Stimulated activated CD4-positive, alpha-beta T cell treated with anti-CD3 and anti-CD28 coated beads, Interleukin-1b, Interleukin-23, amount 100 ng/mL, for 1 hour (primary cell): ENCODE measurements at places on chromosomes 12 and 14.

GRCh38 chr14:100442498-100443490, 119.7 kb downstream of the SLC25A47 start:
- no peak for DNase-seq

DNA sequence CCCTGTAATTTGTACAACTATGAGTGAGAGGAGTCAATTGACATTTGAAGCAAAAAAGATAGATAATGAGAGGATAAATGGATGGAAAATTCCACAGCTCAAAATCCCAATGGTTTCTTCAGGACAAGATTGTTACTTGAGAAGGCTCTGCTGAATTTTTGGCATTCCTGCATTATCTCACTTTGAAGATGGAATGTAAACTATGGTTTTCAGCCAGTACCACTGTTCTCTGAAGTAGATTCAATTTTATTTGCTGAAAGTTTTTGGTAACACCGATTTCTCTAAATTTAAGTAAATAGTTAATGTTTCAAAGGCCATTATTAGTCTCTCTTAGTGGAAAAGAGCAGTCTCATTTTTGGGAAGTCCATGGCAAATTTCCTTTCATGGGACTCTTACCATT, 121.9 kb upstream of the SLC38A2 start:
- no peak for DNase-seq

DNA sequence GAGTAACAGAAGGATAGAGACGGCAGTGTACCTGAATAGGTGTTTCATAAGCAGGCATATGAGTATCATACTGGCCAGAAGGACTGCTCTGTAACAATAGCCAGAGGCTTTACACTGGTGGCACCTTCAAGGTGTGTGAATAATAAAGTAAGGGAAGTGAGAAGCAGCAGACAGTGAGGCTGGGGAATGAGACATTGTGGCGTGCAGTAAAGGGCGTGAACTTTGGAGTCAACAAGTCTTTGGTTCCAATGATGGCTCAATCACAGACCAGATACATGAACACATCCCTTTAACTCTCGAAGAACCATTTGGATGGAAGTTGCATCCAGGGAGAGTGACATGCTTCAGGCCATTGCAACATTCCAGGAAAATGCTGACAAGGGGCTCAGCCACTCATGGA, 32.0 kb upstream of the CCND2 start:
- DNase-seq, result no peak

DNA sequence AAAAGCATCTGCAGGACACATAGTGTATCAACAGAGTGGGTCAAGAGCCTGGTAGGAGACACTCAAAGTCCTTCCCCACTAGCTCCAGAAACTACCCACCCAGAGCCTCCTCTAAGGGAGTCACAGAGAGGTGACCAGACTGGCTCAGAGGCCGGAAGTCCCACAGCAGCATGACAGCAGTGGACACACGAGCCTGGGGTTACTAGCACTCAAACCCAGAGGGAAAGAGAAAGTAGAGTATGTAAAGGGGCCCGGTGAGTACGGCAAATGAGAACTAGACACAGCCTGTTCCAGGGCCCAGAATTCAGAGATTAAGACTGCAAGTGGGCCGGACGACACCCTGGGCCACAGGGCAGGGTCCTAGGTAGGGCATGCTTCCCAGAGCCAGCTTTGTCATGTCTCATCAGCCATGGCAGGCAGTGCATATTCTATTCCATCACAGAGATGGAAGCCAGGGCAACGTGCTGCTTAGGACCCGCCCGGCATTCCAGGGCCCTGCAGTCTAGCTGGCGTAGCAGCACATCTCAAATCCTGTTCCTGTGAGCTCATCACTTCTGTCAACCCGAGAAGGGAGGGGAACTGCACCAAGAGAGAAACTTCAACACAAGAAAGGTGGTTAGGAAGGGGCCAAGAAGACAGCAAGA, 4.2 kb downstream of the IFFO1 start:
- DNase-seq, result no peak

- no peak for DNase-seq
Measured at GRCh38 chr12:55024575-55024974, 4.8 kb downstream of the NEUROD4 start.

DNA sequence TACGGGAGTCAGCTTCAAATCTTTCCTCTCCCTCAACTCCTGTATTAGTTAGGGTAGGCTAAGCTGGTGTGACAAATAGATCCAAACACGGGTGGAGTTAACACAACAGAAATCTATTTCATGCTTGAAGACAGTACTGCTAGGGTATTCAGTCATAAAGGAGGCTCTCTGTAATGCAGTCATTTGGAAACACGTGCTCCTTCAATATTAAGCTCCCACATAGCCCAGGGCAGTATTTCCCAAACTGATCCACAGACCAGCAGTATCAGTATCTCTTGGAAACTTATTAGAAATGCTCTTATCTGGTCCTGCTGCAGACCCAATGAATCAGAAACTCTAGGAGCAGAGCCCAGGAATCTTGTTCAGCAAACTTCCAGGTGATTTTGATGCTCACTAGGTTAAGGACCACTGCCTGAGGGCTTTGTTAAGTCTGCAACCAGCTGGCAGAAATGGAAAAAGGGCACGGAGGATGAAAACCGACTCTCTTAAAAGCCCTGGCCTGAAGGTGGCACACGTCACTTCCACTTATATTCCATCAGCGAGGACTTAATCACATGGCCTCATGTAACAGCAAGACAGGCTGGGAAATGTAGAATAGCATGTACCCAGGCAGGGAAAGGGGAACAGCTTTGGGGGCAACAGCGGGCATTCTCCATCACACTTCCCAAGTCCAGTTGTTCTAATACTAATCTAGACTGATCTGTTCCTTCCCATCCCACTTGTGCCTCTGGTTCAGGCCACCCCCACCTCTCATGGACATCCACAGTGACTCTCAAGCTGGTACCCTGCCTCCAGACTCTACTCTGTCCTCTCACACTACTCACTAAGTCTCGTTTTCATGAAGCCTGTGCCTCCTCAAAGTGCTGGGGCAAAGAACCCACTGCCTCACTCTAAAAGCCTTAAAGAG, 38.2 kb upstream of the RIC8B start:
- DNase-seq, result no peak
